ENCODE measurements at places on chromosomes 13 and 19.

DNA sequence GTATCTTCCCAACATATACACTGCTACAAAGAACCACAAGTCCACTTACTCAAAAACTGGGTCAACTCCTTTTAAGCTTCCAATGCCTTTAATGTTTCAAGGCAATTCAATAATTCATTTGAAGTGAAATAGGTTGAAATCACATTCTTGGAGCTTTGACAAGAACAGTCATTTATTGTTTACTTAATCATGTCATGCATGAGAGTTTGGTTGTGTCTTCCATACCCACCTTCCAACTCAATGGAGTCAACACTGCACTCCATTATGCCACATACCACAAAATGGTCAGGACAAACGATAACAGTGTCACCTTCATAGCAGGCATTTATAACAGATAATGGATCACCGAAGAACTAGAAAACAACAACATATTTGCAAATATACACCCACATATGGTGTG lies 506.3 kb downstream of the UQCRFS1 start:
- no peak for DNase-seq

- no peak for DNase-seq
Observed at GRCh38 chr13:62453761-62454160, 1038.1 kb upstream of the PCDH20 start.

GRCh38 chr13:38398711-38399493 lies 49.3 kb downstream of the UFM1 start:
- DNase-seq = no peak

DNA sequence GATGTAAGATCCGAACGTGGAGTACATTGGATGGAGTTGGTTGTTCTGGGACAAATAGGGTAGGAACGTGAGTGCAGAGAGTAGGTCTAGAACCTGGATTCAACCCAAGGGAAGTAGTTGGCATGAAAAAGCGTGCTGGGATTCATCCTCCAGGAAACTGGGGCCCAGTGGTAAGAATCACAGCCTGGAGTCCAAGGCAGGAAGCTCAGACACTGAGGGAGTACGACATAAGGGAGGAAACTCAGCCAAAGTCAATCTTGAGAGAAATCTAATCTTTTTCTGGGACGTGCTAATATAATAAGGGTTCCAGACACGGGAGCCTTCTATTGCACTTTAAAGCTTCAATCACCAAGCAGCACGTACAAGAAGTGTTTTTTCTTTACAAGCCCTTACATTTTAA lies 46.4 kb downstream of the DLEU7 start:
- DNase-seq = no peak

DNA sequence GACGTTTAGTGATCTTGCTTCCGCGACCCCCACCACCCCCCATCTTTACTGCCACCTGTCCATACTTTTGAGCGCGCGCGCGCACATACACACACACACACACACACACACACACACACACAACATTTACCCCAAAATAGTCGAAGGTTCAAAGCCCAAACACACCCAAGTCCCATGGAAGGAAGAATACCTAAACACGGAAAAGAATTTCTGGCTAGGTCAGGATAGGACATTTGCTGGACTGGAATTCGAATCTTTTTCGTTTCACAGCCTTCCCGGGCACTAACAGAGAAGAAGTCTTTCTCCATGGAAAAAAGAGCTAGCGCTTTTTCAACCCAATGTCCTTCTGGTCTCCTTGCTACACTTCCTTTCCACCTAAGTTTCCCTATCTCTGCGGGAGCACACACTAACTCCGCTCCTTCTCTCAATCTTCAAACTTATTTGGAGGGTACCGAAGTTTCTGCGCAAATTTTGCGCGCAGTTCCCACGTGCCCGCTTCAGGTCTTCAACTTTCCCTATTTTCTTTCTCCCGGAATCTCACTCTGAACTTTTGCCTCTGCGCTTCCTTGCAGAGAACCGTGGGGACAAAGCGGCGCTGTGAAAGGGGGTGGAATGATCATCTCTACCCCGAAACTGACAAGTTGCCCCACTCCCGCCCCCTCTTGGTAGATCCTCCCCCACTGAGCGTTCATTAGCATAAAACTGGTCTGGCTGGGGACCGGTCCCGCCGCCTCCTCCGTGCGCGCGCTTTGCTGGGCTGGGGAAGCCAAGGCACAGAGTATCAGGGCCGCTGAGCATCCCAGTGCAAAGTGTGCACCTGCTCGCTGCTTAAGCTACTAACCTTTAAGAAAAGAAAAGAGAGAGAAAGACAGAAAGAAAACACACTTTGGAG lies 2.7 kb downstream of the DACH1 start:
- DNase-seq = no peak

DNA sequence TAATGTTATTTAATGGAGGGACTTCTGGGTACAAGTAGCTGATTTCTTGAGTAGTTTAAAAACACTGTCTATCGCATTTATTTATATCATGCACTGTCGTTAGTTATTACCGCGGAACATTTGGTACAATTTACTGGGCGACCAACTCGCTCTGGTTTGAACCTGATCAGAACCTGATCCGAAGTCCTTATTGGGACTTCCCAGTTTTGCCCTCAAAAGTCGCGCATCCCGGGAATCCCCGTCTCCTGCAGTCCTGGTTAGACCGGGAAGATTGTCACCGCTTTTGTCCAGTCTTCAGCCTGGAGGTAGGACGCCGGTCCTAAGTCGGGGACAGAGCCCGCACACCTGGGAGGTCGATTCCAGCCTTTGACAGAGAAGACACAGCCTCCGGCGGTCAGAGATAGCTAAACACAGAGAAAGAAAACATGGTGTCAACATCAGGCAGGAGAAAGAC lies 694 bp downstream of the CLN5 start:
- DNase-seq = no peak

GRCh38 chr19:4449639-4450028 lies 8.0 kb downstream of the UBXN6 start:
- no peak for DNase-seq

DNA sequence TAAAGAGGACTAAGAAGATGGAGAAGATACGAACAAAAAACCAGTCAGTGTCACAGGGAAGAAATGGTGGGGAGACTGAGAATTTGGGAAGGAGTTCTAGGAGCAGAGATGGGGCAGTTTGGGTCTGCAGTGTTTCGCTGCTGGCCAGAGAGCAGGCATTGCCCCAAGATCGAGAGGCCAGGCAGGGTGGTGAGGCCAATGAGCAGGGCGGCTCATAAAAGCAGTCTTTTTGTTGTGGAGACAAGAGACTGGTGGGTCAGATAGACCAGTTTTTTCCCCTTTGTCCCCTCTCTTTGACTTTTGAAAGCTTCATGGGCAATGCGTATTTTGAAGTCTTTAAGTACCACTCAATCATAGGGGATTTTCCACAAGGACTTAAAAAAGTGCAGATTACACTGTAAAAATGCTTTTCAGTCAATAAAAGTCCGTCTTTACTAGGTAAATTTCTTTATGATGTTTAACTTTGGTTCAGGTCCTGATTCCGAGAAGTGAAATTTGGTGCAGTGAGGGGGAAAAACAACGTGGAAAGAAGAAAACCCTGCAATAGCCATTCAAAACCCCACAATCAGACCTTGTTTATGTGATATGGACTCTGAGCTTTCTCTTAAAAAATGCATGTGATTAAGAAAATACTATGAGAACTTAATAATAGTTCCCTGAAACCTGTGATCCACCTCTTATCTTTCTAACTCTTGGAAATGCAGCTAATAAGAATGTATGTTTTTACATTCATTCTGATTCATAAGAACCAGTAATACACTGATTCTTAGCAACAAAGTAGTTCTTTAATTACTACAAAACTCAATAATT lies 338.9 kb downstream of the KLF5 start:
- DNase-seq = no peak

DNA sequence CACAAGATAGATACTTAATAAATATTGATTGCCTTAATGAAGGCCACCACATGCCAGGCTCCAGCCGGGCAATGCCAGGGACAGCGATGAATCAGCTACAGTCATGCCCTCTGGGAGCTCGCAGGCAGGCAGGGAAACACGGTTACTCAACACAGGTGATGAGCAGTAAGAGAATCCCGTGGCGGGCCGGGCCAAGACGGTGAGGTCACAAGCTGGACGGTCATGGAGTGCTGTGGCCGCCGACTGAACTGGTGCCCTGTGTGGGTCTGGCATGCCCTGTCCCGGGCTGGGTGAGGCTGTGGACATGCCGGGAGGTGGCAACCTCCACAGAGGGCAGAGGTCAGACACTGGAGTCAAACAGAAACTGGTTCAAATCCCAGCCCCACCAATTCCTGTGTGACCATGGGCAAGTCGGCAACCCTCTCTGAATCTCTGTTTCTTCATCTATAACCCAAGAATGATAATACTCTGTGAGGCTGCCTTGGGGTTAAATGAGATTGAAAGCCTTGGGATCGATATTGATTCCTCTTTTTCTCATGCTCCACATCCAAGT lies 13.2 kb upstream of the PAK4 start:
- DNase-seq = no peak

DNA sequence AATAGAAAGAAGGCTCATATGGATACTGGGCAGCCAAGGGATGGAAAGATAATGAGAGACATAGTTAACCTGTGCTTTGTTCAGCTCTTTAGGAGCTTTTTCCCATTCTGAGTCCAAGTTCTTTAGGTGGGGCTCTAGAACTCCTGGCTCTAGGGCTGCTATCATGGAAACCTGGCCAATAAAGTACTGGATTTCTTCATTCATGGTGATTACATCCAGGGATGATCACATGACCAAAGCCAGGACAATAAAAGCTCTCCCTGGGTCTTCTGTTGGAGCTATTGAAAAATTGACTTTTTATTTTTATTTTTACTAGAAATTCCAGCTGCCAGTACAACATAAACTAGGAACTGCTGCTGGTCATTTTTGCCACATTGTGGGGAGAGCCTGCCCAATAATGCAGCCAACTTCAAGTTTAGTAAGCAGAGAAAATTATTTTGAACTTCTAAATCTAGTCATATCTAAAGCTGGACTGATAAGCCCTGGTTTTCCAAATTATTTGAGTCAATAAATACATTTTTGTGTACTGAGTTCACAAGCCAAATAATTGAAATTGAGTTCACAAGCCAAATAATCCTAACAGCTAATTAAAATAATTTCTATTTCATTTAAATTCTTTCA lies 224.9 kb upstream of the STARD13 start:
- no peak for DNase-seq

DNA sequence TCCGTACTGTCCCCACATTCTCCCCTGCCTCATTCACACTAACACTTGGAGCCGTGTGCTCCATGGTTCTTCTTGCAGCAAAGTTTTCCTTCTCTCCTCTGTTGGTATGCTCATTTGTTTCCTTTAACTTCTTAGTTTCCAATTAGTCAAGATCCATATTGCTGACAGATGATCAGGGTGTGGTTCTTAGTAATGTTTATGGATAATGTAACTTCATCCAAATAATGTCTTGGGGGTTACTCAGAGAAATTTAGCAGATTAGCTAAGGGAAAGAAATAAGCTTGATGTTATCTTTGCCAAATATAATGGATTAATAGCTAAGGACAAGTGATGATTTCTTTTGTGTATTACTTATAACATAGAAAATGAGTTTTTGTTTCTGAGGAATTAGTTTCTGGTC lies 174.4 kb downstream of the NUFIP1 start:
- DNase-seq = no peak

DNA sequence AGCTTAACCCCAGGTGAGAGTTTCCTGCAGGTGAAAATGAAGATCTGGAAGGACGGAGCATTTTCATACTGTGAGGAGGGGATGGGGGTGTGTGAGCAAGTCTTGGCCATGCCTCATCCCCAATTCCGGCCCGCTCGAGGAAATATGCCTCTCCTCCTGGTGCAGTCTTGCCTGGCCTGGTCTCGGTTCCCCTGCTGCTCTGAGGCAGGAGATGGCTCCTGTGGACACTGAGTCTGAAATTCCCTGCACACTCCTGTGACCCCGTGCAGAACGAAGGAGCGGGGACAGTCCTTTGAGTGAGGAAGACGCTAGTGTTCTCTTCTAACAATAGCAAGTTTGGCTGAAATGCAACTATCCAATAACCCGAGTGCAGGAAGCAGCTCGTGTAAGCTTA lies 329 bp upstream of the ZNF439 start:
- DNase-seq = no peak

GRCh38 chr19:54938906-54939305 lies 8.4 kb downstream of the NLRP7 start:
- no peak for DNase-seq

DNA sequence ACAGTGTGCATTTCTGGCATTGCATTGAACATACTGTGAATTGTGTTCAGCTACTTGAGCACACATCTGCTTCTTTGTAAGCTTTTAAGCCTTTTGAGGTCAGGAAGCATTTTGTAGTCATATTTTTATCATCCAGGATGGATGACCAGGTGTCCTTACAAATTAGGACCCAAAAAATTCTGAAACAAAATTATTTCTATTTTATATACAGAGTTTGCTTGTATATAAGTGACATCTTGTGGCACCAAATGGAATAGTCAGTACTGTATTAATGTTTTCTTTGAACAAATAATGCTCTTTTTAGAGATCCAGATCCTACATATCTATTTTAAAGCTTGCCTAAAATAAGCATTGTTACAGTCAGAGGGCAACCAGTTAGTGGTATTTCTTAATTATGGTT lies 9.5 kb upstream of the SUPT20H start:
- DNase-seq = no peak

GRCh38 chr13:44040070-44040817 lies 160.5 kb downstream of the LACC1 start:
- no peak for DNase-seq

DNA sequence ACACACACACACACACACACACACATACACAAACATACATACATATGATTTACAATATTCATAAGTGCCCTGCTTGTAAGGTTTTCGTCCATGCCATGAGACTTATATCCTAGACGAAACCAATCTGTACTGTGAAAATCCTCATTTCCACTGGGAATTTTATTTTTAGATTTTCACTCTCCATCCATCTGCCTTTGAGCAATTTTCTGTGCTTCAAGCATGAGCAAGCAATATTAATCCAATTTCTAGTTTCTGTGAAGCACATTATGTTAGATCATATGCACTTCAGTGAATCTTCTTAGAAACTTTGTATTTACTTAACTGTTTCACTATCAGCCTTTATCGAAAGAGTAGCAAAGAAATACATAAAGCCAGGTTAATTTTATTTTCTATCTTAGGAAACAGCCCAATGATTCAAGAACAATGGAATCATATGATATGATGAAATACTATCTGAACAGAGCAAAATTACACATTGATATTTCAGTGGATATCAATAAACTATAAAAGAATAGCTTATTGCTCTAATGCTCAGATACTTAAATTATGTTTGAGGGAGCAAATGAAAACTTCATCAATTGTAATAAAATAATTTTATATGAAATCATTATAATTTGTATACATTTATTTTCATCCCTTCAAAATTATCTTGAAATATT lies 1100.7 kb upstream of the MIR17HG start:
- no peak for DNase-seq

DNA sequence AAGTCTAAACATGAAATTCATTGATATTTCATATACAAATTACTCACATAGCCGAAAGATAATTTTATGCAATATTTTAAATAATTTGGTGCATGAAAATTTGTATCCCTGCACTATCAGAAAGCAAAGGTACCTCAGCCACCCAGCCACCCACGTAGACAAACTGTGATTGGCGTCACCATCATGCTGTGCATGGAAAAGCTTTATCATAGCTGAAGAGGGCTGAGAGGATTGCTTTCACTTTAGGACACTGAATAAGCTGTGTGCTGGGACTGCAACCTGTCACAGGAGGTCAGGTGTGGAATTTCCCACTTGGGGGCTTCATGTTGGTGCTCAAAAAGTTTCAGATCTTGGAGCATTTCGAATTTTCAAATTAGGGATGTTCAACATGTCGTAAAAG lies 96.3 kb downstream of the MYCBP2 start:
- DNase-seq = no peak
